ENCODE measurements at places on chromosomes 13 and 19.

- DNase-seq = no peak
Measured at GRCh38 chr19:52211926-52212571, 22.2 kb downstream of the PPP2R1A start.

DNA sequence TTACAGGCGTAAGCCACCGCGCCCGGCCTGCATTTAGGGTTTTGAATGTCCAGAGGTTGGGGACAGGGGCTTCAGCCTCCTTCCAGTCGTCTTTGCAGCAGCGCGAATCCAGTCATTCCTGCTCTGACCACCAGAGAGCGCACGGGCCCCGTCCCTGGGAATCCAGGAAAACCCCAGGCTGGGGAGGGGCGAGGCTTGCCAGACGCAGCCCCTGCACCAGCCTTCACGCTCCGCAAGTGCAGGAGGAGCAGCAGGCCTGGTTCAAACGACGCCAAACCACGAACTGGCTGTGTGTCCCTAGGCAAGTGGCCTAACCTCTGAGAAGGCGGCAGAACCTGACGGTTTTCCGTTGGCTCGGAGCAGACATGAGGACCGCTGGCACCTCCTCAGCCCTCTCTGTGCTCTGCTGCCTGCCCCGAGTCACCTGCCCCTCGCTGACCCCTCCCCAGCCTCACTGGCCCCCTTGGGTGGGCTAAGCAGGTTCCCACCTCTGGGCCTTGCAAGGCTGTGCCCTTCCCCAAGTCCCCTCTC, 2.0 kb upstream of the RNF126 start:
- peak; percentile 20 for DNase-seq

DNA sequence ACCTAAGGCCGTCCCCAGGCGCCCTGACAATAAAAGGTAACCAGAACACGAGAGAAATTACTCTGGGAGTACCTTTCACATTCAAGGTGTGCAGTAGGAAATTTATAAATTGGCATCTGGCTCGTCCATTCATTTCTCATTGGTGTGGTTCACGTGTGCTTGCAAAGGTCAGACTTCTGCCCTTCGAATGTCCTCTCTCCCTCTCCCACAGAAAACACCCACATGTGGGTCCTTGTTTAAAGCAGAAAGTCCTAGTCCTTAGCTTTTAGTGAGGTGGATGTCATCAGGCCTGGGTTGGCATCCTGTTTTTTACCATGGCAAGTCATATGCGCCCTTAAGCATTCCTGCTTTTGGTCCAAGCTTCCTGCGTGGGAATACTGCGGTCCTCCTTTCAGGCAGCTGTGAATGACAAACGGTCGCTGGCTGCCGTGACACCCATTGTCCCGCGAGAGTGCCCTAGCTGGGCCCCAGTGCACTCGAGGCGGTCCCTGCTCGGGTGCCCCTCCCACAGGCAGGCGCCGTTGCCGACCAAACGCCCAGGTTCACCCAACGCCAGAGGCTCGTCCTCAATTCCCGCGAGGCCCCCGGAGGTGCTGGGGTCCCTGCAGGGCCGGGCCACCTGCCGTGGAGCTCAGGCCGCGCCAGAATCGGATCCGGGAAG, at the start of gene NUDT19:
TSS of gene NUDT19 (plus strand) at position 531 of the 661 bp plus-strand sequence. CDS start 140 bp downstream, outside the sequence.
- peak; percentile 35 for DNase-seq

GRCh38 chr13:35460061-35460460, 16.4 kb downstream of the MAB21L1 start:
- DNase-seq = no peak

DNA sequence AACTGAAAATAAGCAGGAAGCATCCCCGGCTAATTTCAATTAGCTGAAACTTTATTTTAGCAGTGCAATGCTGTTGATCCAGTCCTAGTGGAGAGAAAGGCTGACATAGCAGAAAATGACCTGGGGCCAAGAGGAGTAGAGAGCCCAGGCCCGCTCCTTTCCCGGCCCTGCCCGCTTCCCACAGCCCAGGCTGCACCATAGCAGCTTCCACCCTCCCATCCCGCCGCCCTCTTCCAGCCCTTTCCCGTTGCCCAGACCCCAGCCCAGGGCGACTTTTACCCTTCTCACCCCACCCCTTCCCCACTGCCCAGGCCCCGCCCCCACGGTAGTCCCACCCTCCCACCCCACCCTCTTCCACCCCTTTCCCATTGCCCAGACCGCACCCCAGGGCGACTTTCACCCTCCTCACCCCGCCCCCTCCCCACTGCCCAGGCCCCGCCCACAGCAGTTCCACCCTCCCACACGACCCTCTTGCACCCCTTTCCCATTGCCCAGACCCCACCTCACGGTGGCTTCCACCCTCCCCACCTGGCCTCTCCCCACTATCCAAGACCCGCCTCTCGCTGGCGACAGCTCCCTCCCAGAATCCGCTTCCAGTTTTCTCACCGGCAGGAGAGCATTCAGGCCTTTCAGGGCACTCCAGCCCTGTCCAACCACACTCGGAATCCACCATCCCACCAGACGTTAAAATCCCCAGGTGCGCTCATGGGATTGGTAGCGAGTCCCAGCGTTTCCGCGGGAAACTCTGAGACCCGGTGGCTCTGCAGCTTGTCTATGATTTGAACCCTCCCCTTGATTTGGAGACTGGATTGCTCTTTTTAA, 8.3 kb downstream of the ZNF160 start:
- no peak for DNase-seq

DNA sequence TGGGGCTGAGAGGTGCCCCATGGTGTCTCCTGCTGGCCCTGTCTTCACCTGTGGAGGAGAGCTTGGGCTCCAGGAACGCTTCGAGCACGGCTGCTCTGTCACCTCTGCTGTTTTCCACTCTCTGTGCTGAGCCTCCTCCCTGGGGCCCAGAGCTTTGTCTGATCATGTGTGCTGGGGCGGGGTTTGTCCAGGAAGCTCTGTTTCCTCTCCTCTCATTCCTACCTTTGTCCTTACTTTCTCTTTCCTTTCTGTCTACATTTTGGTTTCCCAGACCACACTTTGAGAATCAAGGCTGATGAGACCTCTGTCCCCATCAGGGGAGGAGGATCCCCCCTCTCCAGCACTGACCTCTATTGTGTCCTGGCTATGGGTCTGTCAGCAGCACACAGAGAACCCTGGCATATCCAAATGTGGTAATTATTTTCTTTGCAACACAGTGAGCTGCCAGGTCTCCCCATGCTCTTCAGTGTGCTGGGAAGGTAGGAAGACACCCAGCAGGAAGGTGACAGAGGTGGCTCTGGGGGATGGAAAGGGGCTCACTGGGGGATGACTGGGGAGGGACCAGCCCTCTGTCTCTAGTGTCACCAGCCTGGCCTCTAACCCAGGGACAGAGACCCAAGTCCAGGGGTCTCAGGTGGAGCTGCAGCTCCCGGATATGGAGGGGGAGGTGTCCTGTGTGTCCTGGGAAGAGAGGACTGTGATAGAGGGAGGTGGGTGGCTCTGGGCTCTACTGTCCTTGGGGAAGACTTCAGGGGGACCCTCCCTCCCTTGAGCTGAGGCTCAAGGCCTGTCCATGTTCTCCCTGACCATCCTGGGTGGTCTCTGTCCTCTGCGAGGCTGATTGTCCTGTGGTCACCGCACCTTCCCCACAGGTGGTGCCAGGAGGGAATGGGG, at the start of gene CEACAM1:
TSS of gene CEACAM1 (minus strand) at position 128 of the 894 bp plus-strand sequence. CDS start at position 21, 107 bp downstream.
- peak; percentile 7 for DNase-seq

GRCh38 chr13:40456979-40457553, 209.4 kb downstream of the FOXO1 start:
- no peak for DNase-seq

DNA sequence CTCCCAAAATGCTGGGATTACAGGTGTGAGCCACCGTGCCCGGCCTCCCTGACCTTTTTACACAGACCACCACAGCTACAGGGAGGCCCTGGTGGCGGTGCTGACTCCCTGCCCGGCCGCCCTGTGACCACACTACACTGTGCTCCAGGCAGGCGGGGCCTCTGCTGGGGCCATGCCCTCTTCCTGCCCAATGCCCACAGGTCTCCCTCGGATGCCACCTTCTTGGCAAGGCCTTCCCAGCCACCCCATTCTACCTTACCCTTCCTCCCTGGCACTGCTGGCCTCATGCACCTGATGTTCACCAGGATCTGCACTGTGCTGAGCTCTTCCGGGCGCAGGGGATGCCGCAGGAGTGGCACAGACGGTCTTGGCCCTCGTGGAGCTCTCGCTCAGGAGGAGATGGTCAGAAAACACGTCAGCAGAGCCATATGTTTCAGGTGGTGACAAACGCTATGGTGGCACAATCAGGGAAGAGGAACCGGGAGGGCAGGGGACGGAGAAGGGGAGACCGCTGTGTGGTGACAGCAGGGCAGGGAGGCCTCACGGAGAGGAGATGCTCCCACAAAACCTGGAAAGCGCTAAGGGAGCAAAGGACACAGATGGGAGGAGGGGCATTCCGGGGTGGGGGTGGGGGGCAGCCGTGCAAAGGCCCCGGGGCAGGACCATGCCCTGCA, 4.1 kb downstream of the PIP5K1C start:
- DNase-seq = no peak

GRCh38 chr19:343451-343931, 1.1 kb downstream of the MIER2 start:
- DNase-seq = no peak

- DNase-seq = no peak
Measured at GRCh38 chr13:77328819-77329132, 1.9 kb upstream of the MYCBP2 start.

DNA sequence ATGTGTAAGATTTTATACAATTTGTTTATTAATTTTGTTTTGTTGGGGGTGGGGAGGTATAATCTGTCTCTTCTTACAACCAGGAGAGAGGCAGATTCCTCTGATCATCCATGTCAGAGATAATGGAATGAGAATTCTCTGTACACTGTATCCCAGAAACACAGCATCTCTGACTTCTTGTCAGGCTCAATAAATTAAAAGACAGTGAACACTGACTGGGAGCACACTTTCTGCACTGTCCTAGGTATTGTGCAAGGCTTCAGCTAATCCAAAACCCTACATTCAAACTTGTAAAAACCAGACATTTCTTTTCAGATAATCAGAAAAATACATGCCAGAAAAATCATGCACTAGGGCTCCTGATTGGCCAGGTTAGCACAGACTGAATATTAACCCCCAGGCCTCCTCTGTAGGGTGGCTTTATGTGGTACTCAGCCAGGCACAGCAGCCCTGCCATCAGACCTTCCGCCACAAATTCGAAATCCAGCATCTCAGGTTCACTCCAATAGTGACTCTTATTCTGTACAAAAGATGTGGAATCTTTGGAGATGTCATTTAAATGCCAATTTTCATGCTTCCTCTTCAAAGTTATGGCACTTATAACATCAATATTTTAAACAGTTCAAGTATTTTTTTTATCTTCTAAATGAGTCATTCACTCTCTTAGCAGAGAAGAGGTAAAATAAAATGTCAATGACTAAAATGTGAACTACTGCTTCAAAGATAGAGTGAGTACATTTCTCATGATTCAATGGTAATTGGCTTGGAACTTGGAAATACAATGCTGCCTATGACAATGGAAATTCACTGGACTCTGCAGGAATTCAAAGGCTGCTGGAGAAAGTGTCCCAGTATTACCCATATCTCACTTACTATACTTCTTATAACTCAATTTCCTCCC, 211.5 kb downstream of the KLF12 start:
- no peak for DNase-seq

DNA sequence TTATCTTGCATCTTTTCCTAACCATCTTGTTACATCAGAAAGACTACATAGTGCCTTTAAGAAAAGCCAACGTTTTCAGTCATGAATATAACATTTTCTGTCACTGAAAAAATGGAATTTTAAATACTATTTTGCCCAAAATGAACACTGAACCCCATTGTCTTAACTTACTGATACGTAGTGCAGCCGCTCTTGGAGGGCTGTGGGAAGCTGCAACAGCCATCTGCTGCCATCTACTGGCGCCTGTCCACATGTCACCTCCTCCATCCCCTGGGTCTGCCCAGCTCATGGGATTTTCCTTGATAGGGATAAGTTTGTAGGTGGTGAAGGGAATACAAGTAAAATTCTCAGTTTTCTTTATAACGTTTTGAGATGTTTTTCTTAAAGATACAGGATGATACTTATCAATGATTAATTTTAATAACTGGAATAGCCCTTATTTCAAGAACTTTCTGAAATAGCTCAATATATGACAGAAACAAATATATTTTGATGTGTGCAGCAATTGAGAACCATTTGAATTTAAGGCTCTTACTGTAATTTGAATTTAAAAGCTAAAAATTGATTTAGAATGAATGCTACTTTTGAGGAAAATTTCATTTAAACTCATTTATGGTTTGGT, 73.7 kb downstream of the GGACT start:
- DNase-seq = peak; percentile 29

DNA sequence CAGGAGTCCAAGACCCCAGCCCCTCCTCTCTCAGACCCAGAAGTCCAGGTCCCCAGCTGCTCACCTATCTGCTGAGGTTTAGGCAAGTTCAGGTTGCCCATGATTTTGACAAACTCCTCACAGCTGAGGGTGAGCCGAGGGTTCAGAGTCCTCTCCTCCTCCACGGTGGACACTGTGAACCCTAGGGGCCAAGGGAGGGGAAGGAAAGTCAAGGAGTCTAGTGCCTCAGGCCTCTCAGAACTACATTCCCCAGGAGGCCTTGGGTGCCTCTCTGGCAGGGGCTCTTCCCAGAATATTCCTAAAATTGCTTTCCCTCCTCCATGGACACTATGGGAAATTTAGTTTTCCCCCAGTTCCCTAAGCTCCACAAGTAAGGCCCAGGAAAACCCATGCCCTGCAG, 3.3 kb upstream of the PHLDB3 start:
- DNase-seq = no peak

DNA sequence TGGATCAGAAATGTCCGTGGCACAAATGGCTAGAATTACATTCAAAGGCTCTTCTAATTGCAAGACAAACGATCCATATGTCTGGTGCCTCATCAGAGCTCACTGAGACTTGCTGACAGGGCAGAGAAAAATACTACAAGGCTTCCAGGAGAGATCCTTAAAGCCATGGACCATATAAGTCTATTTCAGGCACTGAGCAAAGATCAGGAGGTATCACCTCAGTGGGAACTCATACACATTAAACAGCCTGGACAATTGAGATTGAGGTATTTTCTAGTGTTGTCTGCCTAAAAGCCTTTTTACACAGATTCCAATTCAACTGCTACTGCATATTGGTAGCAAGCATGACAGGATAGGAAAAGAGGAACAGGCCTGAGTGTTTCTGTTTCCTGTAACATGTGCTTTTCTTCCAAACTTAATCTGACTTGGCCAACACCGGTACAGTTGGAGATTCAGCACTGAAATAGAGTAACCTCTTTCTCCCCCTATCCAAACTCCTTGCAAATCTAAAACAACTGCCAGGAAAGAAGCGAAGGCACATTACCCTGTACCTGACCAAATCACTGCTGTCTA, 65.9 kb downstream of the SERP2 start:
- no peak for DNase-seq

DNA sequence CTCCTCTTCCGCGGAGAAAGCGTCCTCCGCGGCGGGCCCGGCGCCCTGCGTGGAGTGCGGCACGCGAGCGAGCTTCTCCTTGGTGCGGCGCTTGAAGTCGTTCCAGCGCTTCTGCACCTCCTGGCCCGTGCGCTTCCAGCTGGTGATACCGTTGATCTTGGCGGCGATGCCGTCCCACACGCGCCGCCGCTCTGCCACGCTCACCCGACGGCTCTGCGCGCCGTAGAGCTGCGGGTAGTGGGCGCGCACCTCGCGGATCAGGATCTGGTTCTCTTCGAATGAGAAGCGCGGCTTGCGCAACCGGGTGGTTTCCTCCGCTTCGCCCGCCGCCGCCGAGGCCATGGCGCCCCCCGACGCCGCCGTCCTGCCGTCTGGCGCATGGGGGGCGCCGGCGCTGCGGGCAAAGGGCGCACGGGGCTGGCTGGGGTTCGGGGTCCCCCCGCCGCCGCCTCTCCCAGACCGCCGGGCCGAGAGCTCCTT, 941 bp downstream of the MYPOP start:
- DNase-seq = no peak

GRCh38 chr13:81721400-81721799, 1380.5 kb upstream of the SPRY2 start:
- DNase-seq = no peak

- DNase-seq = peak; percentile 55
Measured at GRCh38 chr13:106372199-106373155, 163.0 kb downstream of the EFNB2 start.

Measured in pulmonary artery endothelial cell (primary cell).